NCI-H510A treated with DMSO at 0.1 percent for 48 hours (cell line): ENCODE measurements at places on chromosomes 12 and 14.

GRCh38 chr12:11716794-11717518 lies 67.5 kb downstream of the ETV6 start:
- DNase-seq: no peak

GRCh38 chr12:100398307-100398706 lies 41.4 kb downstream of the SLC17A8 start:
- no peak for DNase-seq

GRCh38 chr14:106850913-106851825 lies 1324.8 kb downstream of the TMEM121 start:
- no peak for DNase-seq

- no peak for DNase-seq
Observed at GRCh38 chr12:112107306-112108201, 1.0 kb downstream of the NAA25 start.

GRCh38 chr14:87430810-87431209 lies 562.2 kb downstream of the GALC start:
- DNase-seq: no peak

- DNase-seq: no peak
Observed at GRCh38 chr12:57765698-57766463, 997 bp downstream of the CYP27B1 start.

GRCh38 chr12:43493261-43493797 lies 58.7 kb downstream of the ADAMTS20 start:
- no peak for DNase-seq

DNA sequence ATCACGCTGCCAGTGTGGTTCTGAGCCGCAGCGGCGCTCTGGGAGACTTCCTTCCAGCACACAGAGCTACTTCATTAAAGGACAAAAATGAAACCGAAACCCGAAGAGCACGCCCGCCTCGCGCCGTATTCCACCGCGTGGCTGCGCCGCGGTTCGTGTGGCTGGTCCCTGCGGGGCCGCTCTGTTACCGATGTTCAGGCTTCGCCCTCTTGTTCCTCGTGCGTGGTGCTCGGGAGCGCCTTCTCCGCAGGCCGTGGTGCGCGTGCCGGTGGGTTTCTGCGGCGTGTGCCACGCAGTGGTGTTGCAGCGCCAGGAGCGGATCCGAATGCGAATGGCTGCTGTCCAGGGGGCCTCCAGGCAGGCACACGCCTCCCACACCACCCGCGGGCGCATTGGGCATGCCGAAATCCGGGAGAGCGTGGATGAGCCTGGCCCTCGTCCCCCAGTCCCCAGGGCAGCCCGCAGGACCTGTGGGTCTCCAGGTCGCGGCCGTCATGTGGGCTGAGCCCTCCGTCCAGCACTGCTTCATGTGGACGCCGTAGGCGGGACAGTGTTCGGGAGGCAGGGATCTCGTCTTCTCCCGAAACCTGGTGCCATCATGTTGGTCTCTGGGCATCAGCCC lies 91.2 kb downstream of the ADGRD1 start:
- DNase-seq: peak; percentile 61

- no peak for DNase-seq
Observed at GRCh38 chr14:29043737-29044136, 277.1 kb downstream of the FOXG1 start.

- no peak for DNase-seq
Observed at GRCh38 chr14:49424436-49425331, 161.5 kb downstream of the RPS29 start.

GRCh38 chr14:50718949-50719348 lies 50.8 kb upstream of the SAV1 start:
- DNase-seq: no peak

DNA sequence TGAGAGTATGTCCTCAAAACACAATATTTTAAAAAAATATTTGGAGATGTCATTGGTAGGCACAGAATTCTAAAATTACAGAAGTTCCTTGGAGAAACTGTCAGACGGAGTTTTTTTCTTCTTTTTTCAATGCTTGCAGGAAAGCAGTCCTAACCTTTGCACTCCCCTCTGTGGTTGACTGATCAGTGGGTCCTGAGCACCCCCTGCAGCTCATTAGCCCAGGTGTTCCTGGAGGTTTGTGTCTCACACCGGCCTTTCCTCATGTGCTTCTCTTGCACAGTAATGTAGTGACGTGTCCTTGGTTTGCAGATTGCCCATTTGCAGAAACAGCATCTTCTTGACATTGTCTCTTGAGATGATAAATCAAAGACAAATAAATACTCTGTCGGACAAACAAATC lies 513.0 kb downstream of the TMEM121 start:
- no peak for DNase-seq

- DNase-seq: no peak
Observed at GRCh38 chr14:98580131-98580678, 691.8 kb downstream of the BCL11B start.

GRCh38 chr14:75905147-75905904 lies 76.5 kb downstream of the TGFB3 start:
- DNase-seq: no peak

- DNase-seq: no peak
Observed at GRCh38 chr12:68620519-68621471, 10.1 kb downstream of the RAP1B start.

- no peak for DNase-seq
Observed at GRCh38 chr12:71085575-71085974, 72.2 kb downstream of the TSPAN8 start.

DNA sequence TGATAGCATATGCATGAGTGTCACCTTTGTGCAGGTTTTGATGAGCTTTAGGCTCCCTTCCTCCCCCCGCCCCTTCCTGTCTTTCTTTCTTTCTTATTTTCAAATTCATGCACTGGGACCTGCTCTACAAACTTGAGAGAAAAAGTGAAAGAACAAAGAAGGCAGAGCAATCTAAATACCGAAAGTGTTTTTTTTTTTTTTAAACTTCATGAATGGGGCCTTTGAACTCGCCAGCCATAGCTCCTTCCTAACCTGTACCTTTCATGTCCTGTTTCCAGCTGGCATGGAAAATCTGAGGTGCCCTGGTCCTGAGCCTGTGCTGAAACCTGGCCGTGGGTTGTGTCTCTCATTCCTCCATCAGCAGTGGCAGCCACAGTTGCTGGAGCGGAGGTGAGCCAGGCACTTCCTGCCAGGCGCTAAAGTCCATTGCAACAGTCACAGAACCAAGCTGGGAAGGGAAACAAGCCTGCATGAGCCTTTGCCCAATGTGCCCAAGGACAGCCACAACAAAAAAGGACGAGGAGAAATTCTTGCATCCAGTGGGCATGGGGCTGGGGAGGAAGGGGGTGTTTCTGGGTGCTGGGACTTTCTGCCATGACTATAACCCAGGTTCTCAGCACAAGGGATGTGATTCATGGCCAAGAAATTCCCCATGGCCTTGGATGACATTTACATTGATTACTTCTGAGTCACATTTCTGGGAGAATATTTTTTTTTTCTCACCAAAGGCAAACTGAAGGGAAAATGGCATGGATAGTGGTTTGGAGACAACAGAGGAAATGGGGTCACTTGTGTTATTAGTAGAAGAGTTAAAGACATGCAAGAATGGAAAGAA lies 102.7 kb downstream of the TMEM30B start:
- no peak for DNase-seq

- no peak for DNase-seq
Observed at GRCh38 chr12:124668602-124669001, 101.2 kb upstream of the NCOR2 start.

- DNase-seq: no peak
Observed at GRCh38 chr14:58297412-58297761, 968 bp upstream of the ARID4A start.

DNA sequence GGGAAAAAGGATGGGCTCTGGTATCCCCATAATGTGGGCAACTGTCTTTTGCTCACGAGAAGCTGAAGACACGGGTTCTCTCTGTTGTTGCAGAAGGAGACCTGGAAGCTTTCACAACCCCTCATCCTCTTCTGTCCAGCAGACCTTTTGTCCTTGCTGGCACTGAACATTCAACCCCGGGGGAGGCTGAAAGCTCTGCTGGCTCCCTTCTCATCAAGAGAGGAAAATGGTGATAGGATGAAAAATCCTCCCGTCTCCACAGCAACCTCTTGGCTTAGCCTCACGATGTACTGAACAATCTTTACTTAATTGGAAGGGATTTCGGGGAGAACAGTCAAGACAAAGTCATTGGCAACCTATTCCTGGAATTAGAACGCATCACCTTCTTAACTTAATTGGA lies 39.0 kb downstream of the ELK3 start:
- no peak for DNase-seq

GRCh38 chr12:124477107-124477915 lies 90.1 kb downstream of the NCOR2 start:
- no peak for DNase-seq

DNA sequence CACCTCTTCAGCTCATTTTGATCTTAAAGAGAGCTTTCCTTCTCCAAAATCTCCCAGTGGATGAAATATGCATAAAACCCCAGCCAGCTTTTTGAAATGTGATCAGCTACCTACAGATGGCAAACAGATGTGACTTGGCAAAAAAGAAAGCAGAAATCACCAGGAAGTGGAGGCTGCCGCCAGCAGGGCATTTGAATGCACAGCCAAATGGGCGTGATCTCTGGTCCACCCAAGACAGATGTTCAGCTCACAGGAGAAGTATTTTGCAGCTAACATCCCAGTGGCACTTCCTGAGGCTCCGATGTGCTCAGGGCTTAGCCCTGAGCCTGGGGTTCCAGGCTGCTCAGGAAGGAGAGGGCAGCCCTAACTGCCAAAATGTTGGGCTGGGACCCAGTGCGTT lies 78.3 kb downstream of the LGMN start:
- no peak for DNase-seq

- no peak for DNase-seq
Observed at GRCh38 chr14:100045642-100046344, 19.4 kb upstream of the EVL start.

GRCh38 chr14:73136085-73136386 lies 271 bp upstream of the PSEN1 start:
- peak; percentile 53 for DNase-seq

- DNase-seq: no peak
Observed at GRCh38 chr12:51330186-51330585, 6.2 kb upstream of the BIN2 start.

DNA sequence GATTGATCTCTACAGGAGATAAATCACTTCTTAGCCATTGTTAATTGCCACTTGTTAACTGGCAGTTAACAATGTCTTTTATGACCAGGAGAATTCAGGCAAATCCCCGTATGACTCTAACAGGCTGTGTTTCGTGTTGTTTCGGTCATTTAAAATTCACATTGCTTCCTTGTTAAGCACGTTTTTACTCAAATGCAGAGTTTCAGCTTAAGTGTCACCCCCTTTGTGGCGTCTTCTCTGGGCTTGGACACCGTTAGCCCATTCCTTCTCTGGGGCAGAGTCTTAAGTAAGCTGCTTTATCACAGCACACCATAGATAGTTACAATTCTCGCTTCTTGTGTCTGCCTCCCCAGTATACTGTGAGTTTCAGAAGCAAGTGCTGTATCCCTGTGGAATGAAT lies 205.4 kb downstream of the EPS8 start:
- no peak for DNase-seq

GRCh38 chr12:20798554-20798953 lies 12.0 kb upstream of the SLCO1B3 start:
- peak; percentile 61 for DNase-seq

- DNase-seq: no peak
Observed at GRCh38 chr14:92706386-92706785, 42.0 kb downstream of the LGMN start.

DNA sequence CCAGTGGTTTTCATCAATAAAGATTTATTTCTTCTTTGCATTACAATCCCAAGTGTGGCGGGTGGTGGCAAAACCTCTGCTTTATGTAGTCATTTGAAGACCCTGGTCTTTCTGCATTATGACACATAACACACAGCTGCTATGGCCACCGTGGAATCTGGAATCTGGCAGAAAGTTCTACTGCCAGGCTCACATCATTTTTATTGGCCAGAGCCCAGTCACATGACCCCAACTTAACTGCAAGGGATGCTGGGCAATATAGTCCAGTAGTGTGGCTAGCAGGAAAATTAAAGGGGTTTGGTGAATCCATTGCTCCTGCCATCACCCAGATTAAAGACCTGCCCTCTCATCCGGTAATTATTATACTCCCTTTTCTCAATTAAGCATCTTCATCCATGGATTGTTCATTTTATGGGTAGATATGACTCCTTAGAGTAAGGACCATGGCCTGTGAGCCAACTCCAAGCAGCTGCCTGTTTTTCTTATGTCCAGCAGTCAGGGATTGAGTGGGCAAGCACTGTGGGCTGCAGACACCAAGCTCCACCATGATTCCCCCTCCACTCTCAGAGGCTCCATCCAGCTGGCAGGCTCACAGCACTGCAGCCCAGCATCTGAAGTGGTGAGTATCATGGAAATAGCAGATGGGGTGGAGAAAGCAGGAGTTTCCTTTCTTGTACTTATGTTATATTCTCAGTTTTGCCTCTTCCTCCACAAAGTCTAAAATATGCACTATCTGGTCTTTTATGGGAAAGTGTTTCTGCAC lies 1030.7 kb downstream of the AACS start:
- DNase-seq: no peak

GRCh38 chr12:69211160-69211559 lies 28.2 kb upstream of the CPSF6 start:
- peak; percentile 22 for DNase-seq

- DNase-seq: no peak
Observed at GRCh38 chr14:80164991-80165721, 46.1 kb downstream of the DIO2 start.

GRCh38 chr12:10031771-10032175 lies 1.3 kb downstream of the CLEC9A start:
- no peak for DNase-seq

DNA sequence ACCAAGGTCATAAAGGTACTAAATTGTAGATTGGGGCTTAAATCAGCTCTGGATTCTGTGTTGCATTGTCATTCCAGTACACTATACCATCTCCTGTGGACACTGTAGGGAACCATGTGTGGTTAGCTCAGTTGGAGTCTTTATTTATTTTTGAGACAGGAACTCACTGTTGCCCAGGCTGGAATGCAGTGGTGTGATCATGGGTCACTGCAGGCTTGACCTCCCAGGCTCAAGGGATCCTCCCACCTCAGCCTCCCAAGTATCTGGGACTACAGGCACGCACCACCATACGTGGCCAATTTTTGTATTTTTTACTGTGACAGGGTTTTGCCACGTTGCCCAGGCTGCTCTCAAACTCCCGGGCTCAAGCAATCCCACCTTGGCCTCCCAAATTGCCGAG lies 6.7 kb downstream of the PAPOLA start:
- DNase-seq: no peak

- DNase-seq: no peak
Observed at GRCh38 chr12:39296496-39296895, 146.4 kb downstream of the KIF21A start.

DNA sequence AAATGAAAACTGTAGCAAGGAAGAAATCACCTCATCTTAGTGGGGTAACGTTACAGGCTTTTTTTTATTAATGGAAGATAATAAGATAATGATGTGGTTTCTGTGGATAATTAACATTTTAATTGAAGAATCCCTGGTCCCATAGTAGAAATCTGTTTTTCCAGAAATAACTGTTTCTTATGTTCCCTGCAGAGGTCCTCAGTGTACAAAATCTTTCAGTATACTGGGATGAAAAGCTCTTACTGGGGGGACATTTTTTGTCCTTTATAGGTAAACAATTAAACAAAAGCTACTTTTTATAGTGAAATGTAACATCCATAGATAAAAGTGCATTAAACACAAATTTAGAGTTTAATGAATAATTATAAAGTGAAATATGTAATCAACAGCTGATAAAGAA lies 312.2 kb downstream of the ATXN7L3B start:
- DNase-seq: no peak
